ENCODE measurements at places on chromosomes 2 and 18. TPM values are rescaled to one million over a fixed set of nuclear protein-coding genes. Genes with fewer than 3 reads are reported as not detected.

NEMP2 gene
- 5.8 TPM for total RNA-seq

STEAP3 gene
- total RNA-seq, result 47.6 TPM

SPATA3 gene
- not detected for total RNA-seq

ADAM23 gene
- total RNA-seq, result 10.3 TPM

AP1S3 gene
- 25.2 TPM for total RNA-seq

MEX3C gene
- total RNA-seq, result 18.7 TPM

SP5 gene
- total RNA-seq, result not detected

CHRND gene
- total RNA-seq, result not detected

EMILIN2 gene
- 12.3 TPM for total RNA-seq

SERPINB11 gene
- not detected for total RNA-seq

AGAP1 gene
- 18.8 TPM for total RNA-seq

CFC1 gene
- not detected for total RNA-seq

EMILIN1 gene
- total RNA-seq, result 0.36 TPM

DCC gene
- not detected for total RNA-seq

CNRIP1 gene
- 2.1 TPM for total RNA-seq

GPBAR1 gene
- total RNA-seq, result 0.15 TPM

LYPD1 gene
- 12.3 TPM for total RNA-seq

ASB18 gene
- total RNA-seq, result not detected

DSG4 gene
- not detected for total RNA-seq

PHOSPHO2 gene
- 3.0 TPM for total RNA-seq

Data from A549 treated with CpdA at 1 μM for 4 hours (cell line).